ENCODE measurements at places on chromosomes 11 and 22.

DNA sequence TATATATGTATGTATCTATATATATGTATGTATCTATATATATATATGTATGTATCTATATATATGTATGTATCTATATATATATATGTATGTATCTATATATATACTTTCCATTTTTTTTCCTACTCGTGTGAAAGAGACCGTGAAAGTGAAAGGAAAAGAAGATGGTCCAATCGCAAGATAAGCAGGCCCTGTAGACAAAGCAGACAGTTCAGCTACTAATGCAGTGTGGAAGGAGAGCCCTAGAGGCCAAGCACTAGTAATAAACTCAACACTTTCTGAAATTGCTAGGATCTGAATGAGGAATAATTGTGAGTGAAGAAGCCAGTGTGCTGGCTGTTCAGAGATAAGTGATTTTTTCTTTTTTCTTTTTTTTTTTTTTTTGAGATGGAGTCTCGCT, 47.2 kb downstream of the MCHR1 start:
- DNase-seq, result peak; percentile 56

GRCh38 chr11:77395460-77396173, 78.3 kb downstream of the PAK1 start:
- DNase-seq, result no peak

DNA sequence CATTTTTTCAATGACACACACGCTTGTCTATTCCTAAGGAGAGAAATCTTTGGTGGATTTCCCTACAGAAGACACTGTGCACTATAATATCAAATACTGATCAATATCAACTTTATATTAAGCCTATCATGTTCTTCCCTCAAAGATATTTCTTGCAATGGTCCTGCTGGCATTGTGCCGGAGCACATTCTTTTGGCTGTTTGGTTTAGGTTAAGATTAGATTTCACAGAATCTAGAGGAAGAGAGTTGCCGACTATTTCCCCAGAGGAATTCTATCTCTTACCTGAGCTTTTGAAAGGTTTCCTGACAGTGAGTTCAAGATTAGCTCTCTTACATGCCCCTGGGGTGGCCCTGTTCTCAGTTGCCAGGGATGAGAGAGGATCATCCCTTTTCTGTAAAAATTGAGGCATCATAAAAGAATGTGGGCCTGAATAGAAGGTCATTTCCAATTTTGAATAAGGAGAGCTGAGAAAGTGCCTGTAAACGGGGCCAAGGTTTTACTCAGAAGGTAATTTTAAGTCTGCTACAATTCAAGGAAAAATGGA, 180.6 kb upstream of the ARHGAP20 start:
- DNase-seq, result no peak

- DNase-seq, result no peak
These were observed 117.8 kb downstream of the OPCML start for GRCh38 chr11:133414506-133414905.
